ENCODE measurements at places on chromosomes 2 and 18.

DNA sequence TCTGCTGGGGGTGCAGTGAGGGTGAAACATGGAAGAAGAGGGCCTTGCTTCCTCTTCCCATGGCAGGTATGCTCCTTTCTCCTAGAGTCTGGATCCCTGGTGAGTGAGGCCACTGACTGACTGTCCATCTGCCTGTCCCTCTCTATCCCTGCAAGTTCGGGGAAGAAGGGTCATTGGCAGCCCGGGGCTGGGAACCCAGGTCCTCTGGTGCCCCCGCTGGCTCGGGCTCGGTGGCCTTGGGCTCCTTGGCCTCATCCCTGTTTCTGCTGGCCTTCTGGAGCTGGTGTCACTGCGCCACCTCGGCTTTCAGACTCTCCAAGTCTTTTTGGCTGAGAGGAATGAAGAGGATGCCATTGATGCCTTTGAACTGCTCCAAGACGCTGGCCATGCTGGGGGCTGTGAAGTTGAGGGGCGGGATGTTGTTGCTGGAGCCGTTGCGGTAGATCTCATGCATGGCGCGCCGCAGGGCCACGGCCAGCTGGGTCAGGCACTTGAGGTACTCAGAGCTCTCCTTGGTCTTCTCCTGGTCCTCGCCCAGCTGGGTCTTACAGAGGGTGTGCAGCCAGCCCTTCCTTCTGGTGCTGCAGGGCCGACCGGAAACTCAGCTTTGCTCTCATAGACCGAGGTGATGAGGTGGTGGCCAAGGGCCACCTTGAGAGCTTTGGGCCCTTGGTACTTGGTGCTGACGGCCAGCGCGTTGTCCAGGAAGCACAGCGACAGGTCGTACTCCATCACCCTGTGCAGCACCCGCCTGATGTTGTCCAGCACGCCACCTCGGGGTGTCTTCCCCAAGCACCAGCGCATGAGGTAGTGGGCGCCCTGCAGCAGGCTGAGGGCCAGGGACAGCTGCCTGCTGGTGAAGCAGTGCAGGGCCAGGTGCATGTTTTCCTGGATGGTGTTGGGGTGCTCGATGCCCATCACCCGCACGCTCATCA is 6.3 kb downstream of the MEP1B start:
- no peak for DNase-seq

DNA sequence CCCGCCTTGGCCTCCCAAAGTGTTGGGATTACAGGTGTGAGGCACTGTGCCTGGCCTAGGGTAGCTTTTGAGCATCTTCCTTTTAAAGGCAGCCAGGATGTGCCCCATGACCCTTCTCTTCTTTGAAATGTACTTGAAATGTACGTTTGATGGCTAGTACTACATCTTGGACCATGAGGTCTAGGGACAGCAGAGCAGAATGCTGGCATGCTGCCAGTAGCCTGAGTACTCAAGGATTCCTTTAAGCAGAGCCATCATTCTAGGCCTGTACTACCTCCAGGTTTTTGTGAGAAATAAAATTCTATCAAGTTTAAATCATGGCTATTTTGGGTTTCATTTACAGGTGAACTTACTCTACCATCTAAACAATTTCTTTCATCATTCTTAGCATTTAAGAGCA is 2.9 kb upstream of the EML6 start:
- no peak for DNase-seq

- no peak for DNase-seq
These were observed 67.1 kb upstream of the YWHAQ start for GRCh38 chr2:9697909-9698308.

GRCh38 chr2:102049756-102050443 is 58.1 kb downstream of the IL1R2 start:
- no peak for DNase-seq

- no peak for DNase-seq
These were observed 8.7 kb downstream of the GLS start for GRCh38 chr2:190889175-190889943.

- DNase-seq, result no peak
These were observed 24.2 kb upstream of the SPR start for GRCh38 chr2:72863046-72863445.

DNA sequence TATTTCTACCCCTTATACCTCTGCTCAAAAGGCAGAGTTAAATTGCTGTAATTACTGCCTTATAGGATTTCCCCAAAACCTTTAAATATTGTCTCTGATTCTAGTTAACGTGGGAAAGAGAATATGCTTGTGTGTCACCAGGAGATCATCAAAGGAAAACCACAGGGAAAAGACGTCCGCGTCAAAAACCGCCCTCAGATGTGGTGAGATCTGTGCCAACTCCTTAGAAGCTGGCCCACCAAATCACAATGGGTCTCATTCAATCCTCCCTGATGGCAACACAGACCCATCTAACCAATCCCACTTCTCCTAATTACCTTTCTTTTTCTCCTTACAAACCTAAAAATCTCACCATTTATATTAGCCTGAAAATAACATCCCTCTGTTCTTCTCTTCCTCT is 25.4 kb downstream of the VPS54 start:
- no peak for DNase-seq

Data from activated CD8-positive, alpha-beta memory T cell treated with anti-CD3 and anti-CD28 coated beads for 24 hours (primary cell).